ENCODE measurements at places on chromosomes 1 and 21.

DNA sequence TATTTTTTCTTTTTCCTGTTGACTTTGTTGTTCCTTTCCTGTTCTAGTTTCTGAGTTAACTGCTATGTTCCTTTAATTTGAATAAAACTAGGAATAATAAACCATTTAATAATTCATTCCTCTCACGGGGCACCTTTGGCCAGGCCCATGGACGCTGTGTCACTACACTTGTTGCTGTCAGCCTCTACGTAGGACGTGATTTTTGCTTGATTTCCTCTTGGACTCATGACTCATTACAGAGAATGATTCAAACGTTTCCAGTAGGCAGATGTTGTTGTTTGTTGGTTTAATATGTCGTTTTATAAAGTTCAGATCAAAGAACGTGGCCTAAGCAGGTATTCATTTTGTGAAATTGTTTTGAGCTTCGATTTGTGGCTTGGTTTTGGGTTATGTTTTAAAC lies 9.1 kb upstream of the SLC19A1 start:
- DNase-seq: peak; percentile 73

DNA sequence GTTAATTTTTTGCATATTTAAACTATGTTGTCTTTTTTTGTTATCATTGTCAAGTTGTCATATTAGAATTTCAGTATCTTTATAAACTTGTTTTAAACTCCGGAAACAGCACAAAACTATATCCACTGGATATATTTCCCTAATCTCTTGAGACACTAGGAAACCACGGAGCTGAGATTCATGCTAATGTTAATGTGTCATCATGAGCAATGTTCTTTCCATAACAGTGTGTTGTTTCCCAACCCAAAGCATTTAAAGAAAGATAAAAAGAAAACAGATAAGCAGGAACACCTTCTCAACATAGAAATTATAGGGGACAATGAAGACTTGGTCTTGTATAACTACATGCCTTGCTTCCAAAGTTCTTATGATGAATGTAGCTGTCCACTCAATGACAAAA lies 626.2 kb upstream of the TMPRSS15 start:
- DNase-seq: no peak

DNA sequence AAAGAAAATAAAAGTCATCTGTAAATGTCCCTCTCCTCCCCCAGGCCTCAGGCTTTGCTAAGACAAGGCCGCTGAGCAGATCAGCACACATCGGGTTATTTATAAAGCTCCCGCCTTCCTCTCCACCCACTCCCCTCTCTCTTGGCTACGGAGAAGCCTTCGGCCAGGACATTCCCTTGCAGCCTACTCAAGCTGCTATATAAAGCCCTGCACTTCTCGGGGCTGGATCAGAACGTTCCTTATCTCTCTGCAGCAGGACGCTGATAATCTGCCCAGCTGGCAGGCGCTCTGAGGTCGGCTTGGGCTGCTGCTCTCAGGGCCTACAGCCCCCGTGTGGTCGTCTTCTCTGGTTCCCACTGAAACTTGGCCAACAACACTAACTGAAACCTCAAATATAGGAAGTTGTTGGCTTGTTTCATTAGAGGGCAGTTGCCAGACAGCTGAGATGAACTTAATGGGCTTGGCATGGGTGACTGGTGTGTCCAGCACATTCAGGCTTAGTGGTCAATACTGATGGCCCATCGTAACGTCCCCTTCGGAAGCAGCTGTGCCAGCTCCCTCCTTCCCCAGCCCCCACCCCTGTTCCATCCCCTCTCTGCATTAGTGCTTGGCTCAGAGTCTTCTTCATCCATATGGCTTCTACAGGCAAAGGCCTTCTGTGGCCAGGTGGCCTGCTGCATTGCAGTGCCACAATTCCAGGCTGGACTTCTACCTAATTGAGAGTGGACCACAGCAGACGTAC lies 64.6 kb downstream of the IER5 start:
- peak; percentile 85 for DNase-seq

- DNase-seq: no peak
Measured at GRCh38 chr1:234489007-234489697, 10.2 kb upstream of the TARBP1 start.

DNA sequence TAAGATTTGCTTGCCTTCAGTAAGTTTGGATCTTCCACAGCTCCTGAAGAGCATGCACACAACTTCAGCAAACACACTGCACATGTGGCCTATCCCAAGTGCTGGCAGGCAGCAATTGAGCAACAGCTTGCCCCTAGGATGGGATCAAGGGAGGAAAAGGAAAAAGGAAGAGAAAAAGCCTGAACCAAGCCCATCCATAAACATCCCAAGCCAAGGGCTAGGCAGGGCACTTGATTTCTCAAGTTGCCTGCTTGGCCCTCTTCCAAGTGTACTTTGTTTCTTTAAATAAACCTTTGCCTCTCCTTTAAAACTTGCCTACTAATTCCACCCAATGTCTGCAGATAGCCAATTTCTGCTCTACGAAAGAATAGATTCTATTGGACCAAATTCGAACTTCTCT lies 49.0 kb upstream of the OLFM3 start:
- no peak for DNase-seq

DNA sequence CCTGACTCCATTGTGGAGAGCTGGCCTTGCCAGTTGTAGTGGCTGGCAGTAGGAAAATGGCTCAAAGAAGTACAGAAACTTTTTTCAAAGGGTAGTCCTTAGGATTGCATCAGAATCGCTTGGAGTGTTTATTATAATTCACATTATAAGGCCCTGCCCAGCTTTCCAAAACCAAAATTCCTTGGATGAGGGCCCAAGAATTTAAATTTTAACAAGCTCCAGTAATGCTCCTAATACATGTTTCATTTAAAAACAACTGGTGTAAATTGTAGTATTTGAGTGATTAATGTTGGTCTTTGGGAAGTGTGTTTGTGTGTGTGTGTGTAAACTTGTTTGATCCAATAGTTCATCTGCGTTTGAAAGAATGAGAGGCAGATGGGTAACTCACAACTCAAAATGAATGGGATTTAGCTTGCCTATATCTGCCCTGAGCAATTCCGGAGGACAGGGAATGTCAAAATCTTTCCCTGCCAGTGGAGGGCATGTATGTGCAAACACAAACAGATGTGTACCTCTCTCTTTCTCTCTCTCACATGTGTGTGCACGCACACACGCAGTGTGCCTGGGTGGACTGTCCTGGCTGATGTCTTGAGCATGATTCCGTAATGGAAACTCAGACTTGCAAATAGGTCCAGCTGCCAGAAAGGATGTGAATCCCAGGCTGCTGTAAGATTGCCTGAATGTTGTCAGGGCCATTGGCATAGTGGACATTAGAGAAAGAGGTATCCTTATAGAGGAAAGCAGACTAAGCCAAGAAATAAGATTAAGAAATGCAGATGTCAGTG lies 293.1 kb downstream of the LMX1A start:
- DNase-seq: no peak
